SJSA1 (cell line): ENCODE measurements at places on chromosomes 7 and 10. TPM values are rescaled to one million over a fixed set of nuclear protein-coding genes. Genes with fewer than 3 reads are reported as not detected.

DNA sequence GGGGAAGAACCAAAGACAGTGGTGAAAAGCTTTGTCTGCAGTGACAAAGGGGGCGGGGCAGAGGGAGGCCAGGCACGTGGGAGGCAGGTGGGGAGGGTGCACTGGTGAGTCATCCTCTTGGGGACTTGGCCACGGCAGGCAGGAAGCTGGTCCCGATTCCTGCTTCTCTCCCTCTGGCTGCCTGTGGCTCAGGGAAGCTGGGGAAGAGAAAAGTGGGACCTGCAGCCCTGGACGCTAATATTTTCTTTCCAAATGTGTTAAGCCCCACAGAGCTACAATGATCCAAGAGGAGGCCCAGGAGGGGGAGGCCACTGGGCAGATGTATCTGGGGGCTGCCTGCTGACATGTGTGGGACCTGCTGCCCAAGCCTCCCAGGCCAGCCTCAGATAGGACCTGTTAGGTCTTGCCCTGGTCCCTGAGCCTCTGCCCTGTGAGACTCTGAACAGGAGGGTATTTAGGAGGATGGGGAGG lies 231.8 kb downstream of the KCNMA1 start:
- no peak overlapping the region for H3K4me3 ChIP-seq
- peak; percentile 90 for DNase-seq
- peak overlapping the region; percentile 10; the same call in 1 of the 2 replicates for H3K27ac ChIP-seq
- H3K27me3 ChIP-seq, result no peaks in the 10 kb centered on the region
- H3K36me3 ChIP-seq, result no peaks in the 10 kb centered on the region
- H3K4me1 ChIP-seq, result peaks cover 57% of the 10 kb centered on the region

DNA sequence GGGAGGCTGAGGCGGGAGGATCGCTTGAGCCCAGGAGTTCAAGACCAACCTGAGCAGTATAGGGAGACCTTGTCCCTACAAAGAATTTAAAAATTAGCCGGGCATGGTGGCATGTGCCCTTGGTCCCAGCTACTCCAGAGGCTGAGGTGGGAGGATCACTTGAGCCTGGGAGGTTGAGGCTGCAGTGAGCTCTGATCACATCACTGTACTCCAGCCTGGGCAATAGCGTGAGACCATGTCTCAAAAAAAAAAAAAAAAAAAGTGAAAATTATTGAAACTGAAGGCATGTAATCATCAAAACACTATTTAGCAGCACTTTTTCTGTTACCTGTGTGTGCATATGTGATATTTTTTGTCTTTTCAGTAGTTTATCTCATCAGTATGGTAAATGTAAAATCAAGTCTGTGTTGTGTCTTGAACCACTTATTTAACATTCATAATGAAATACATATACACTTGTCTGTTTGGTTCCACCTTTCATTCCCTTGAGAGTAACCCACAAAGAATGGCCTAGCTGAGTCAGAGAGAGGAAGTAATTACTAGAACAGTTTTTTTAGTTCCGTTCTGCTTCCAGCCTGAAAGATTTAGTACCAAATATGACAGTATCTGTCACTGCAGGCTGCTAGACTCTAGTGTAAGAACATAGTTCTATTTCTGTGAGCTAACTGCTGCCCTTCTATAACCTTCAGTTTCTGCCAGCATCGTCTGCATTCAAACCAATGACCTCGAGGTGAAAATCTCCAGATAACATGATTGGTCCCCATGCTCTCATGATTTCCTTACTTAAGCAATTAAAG lies 68.6 kb downstream of the MMRN2 start:
- no peaks in the 10 kb centered on the region for H3K27me3 ChIP-seq
- H3K27ac ChIP-seq, result no peak overlapping the region; the same call in 1 of the 2 replicates
- peaks cover 16% of the 10 kb centered on the region for H3K36me3 ChIP-seq
- H3K4me3 ChIP-seq, result no peak overlapping the region

GRCh38 chr7:20330928-20331909 lies 519 bp downstream of the ITGB8 start:
- H3K36me3 ChIP-seq, result no peaks in the 10 kb centered on the region
- peak overlapping the region; percentile 52 for H3K4me3 ChIP-seq
- H3K27ac ChIP-seq, result peak overlapping the region; percentile 85
- H3K27me3 ChIP-seq, result no peaks in the 10 kb centered on the region
- peak; percentile 48 for DNase-seq
- H3K4me1 ChIP-seq, result peaks cover 12% of the 10 kb centered on the region

DNA sequence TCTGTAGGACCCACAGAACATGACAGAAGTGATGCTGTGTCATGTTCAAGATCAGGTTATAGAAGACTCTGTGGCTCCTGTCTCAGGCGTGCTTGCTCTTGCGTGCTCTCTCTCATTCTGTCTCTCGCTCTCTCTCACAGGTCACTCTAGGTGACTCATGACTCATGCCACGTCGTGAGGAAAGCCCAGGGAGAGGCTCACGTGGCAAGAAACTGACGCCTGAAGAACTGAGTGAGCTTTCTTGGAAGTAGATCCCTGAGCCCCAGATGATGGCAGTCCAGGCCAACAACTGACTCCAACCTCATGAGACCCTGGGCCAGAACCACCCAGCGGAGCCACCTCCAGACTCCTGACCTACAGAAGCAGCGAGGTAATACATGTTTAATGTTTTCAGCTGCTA lies 103.3 kb downstream of the DNMBP start:
- no peak overlapping the region for H3K27ac ChIP-seq
- peaks cover 55% of the 10 kb centered on the region for H3K36me3 ChIP-seq
- no peaks in the 10 kb centered on the region for H3K27me3 ChIP-seq
- no peaks in the 10 kb centered on the region; the same call in 1 of the 2 replicates for H3K4me1 ChIP-seq
- no peak for DNase-seq

DNA sequence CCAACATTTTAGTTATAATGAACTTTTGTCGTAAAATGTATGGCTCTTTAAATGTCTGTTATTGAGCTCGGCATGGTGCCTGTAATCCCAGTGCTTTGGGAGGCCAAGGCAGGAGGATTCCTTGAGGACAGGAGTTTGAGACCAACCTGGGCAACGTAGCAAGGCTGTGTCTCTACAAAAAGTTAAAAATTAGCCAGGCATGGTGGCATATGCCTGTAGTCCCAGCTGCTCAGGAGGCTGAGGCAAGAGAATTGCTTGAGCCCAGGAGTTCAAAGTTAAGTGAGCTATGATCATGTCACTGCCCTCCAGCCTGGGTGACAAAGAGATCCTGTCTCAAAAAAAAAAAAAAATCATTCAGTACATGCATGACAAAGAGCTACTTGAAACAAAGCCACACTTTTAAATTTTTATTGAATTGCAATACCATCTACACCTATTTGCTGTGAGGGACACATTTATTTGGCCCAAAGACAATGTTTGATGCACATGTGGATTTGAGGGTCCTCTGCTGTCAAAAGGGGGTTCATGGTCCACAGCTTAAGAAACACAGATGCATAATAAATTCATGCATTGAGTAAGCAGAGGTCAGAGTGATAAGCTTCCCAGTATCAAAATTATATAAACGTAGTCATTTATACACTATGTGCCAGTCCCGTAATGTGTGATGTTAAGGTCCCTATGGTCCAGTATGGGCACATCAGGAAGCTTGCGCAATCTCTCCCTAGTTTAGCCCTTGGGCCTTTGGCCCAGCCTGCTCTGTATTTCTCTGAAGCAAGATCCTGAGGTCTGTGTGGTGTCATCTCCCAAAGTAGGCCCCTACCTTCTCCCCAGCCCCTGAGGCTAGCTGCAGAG lies 4.4 kb upstream of the MALSU1 start:
- no peaks in the 10 kb centered on the region for H3K27me3 ChIP-seq
- peaks cover 12% of the 10 kb centered on the region for H3K4me1 ChIP-seq
- DNase-seq, result no peak
- no peak overlapping the region for H3K27ac ChIP-seq
- no peak overlapping the region for H3K4me3 ChIP-seq
- peaks cover 4% of the 10 kb centered on the region; the same call in 1 of the 2 replicates for H3K36me3 ChIP-seq

- peaks cover 12% of the 10 kb centered on the region for H3K36me3 ChIP-seq
- no peaks in the 10 kb centered on the region; the same call in 1 of the 2 replicates for H3K4me1 ChIP-seq
- H3K27me3 ChIP-seq, result no peaks in the 10 kb centered on the region
- no peak overlapping the region for H3K4me3 ChIP-seq
Measured at GRCh38 chr10:49457686-49458085, 61.8 kb upstream of the DRGX start.

- H3K36me3 ChIP-seq, result no peaks in the 10 kb centered on the region
- H3K27ac ChIP-seq, result no peak overlapping the region
- H3K4me1 ChIP-seq, result no peaks in the 10 kb centered on the region
- DNase-seq, result no peak
- no peaks in the 10 kb centered on the region for H3K27me3 ChIP-seq
- no peak overlapping the region for H3K4me3 ChIP-seq
Measured at GRCh38 chr10:128642502-128642901, 516.3 kb upstream of the MKI67 start.

DNA sequence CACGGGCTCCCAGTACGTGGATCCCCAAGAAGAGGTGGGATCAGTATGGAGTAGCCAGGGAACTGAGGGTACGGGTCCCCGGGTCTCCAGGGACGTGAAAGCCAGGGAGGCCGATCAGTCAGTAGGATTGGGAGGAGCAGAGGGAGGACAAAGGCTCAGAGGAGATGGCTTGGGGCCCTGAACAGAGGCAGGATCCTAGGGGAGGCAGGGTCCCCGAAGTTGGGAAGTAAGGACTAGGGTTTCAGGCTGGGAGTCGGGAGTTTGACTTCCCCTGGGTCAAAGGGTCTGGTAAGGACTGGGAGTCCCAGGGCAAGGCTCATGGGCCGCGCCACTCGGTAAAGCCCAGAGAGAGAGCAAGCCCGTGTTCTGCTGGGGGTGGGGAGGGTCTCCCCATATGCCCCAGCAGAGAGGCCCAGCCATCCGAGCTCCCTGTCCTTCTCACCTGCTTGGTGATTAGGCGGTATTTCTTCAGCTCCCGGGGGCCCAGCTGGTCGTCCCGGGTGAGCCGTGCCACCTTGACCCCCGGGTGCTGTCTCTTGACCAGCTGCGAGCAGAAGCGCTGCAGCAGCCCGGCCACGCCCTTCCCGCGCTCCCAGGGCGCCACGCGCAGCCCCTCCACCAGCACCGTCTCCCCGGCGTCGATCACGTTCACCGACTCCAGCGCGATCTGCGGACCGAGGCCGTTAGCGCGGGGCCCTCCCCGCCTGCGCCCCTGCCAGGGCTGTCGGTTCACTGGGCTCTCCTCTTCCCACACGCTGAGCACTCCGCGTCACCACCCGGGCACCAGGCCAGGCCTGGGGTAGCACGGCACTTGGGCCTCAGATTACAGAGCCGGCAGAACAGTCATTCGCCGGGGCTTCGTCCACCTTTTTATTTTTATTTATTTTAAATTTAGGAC lies 7.0 kb downstream of the NAT16 start:
- peaks cover 32% of the 10 kb centered on the region for H3K4me1 ChIP-seq
- peaks cover 95% of the 10 kb centered on the region for H3K27me3 ChIP-seq
- no peak overlapping the region for H3K4me3 ChIP-seq
- DNase-seq, result peak; percentile 81
- no peak overlapping the region for H3K27ac ChIP-seq

- peaks cover 42% of the 10 kb centered on the region for H3K4me1 ChIP-seq
- no peak overlapping the region for H3K4me3 ChIP-seq
- H3K27ac ChIP-seq, result no peak overlapping the region
- H3K27me3 ChIP-seq, result no peaks in the 10 kb centered on the region
- no peak for DNase-seq
Measured at GRCh38 chr7:129646369-129647021, 35.0 kb downstream of the NRF1 start.

OR2A12 gene
- not detected in 2 replicates for total RNA-seq

- peak within 1 kb of the TSS; percentile 10; the same call in 1 of the 2 replicates for H3K27ac ChIP-seq
- H3K36me3 ChIP-seq, result peaks cover 16% of the 10 kb centered on the region
- peak within 1 kb of the TSS; percentile 58 for H3K4me3 ChIP-seq
- H3K4me1 ChIP-seq, result peaks cover 64% of the 10 kb centered on the region
Measured at GRCh38 chr7:151085691-151086620, at the start of gene AGAP3. Gene AGAP3, plus strand, starts transcription at chr7:151086475. Its CDS starts 267 bp downstream, at chr7:151086742.

DNA sequence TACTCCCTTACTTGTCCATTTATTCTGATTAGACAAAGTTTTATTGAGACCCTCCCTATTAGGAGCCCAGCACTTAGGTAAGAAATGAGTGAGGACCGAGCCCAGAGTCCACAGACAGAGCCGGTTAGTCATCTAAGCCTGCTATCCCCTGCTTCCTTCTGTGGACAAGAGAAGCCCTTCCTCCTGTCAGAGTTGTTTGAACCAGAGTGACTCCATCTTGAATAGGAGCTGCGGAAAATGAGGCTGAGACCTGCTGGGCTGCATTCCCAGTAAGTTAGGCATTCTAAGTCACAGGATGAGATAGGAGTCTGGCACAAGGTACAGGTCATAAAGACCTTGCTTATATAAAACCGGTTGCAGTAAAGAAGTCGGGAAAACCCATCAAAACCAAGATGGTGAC lies 109.1 kb downstream of the CPXM2 start:
- H3K27me3 ChIP-seq, result no peaks in the 10 kb centered on the region
- H3K4me3 ChIP-seq, result no peak overlapping the region
- no peaks in the 10 kb centered on the region for H3K36me3 ChIP-seq
- DNase-seq, result no peak
- H3K4me1 ChIP-seq, result no peaks in the 10 kb centered on the region

LRIT1 gene
- total RNA-seq, result not detected in 2 replicates
